PC-3 (cell line): ENCODE measurements at places on chromosomes 11 and 22.
A peak's percentile ranks its signal among the peaks of the same experiment; 100 is the strongest.

GRCh38 chr11:73950869-73951710 is at the start of gene DNAJB13:
DNAJB13 (plus strand) TSS chr11:73951026; CDS start chr11:73951070, 44 bp downstream.
- peak; percentile 70 for DNase-seq

GRCh38 chr11:134574425-134574824 is 162.4 kb upstream of the B3GAT1 start:
- no peak for DNase-seq

GRCh38 chr11:116931206-116931953 is 94.0 kb upstream of the APOA1 start:
- peak; percentile 94 for DNase-seq

DNA sequence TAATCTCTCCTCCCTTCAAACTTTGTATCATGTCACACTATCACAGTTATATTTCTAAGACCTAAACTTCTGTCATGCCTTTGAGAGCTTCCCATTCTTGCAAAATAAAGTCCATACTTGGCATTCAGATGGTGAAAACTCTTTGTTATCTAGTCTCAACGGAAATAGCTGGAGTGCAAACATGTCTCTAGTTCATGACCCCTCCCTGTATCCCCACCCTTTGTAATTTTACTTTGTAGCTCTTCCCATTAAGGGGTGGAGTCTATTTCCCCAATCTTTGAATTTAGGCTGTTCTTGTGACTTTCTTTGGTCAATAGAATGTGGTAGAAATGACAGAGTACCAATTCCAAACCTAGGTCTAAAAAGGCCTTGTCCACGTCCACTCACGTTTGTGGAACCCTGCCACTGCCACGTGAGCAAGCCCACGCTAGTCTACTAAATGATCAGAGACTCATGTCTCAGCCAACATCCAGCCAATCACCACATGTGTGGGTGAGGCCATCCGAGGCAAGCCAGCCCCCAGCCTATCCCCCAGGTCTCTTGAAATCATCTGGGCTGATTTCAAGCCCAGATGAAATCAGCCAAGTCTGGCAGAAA is 23.4 kb downstream of the SLN start:
- no peak for DNase-seq

DNA sequence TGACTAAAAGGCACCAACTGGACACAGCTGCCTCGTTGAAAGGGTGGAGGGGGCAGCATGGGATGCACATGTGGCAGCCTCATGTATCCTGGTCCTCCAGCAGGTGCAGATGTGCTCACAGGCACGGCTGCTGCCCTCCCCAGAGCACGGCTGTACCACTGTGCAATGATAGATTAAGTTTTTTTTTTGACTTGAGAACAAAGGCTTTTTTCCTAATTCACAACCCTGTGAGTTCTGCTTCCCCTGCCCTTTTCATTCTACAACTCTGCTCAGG is 11.4 kb downstream of the DKK3 start:
- no peak for DNase-seq

DNA sequence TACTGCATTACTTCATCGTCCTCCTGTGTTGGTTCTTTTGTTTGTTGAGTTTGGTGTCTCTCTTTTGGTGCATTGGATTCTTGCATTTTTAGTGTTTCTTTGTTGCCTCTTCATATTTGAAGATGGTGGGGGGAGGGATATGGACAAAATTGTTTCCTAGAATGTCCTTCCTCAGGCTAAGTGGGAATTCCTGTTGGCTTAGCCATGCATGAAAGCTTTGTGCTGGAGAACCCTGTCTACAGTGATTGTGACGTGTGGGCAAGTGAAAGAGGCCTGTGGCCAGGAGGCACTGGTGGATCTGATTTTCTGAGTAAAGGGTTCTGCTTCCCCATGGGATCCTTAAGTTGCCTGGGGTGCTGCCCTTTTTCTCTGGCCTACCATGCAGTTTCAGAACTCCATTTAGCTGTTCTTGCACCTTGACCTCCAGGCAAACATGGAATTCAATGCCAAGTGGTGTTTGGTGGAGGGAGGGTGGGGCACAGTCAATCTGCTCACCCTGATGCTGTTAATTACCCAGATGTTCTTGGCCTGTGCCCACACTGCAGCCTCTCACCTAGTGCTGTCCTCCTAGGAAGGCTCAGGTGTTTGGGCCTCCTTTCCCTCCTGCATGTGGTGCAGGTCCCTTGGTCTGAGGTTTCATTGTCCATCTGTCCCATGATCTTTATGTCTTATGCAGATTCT is 46.3 kb upstream of the SLC22A12 start:
- DNase-seq, result no peak

DNA sequence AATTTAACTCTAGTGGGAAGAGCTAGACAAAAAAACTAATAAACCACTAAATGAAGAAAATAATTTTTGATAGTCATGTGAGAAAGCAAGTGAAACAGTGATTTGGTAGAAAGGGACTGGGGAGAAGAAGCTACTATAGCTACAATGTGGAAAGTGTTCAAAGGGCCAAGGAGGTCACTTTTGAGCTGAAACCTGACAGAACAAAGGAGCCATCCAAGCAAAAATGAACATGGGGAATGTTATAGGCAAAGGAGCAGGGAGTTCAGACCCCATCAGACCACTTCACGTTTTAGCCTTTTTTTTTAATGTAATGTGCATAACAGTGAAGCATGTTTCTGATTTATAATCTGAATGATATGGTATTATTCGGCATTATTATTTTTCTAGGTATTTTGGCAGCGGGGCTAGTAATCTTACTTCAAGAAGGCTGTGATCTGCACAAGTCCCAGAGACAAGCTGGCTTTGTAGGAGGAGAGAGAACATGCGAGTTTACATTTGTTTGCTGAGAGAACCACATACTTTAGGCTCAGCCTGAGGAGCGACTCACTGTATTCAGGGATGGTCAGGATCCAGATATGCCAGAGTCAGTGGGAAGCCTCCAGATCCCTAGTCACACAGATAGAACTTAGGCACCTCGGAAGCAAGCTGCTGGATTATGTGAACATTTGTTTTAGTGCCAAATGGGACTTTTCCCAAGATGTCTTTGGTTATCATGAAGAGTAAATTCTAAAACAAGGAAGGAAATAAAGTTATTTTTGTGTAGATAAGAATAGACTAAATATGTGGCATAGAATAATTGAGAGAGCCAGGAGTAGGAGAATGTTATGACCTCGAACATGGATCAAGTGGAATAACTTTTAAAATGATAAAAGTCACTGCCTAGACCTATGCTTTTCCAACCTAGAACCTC is 118.6 kb downstream of the TRIM44 start:
- peak; percentile 72 for DNase-seq
